ENCODE measurements at places on chromosomes 4 and X.

GRCh38 chrX:97806946-97807345, 923.2 kb downstream of the RPA4 start:
- DNase-seq = no peak

DNA sequence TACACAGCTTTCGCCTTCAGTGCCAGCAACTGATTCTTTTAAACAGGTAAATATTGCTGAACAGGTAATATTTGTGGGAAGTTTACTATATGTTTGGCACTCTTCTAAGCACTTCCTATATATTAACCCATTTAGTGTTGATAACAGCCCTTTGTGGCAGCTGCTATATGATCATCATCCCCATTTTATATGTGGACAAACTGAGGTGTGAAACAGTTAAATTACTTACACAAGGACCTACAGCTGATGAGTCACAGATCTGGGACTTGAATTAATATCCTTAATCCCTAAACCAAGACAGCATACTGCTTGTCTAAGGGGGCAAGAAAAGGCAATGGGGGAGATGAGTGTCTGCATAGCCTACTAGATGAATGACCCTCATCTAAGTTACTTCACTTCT, 2.9 kb downstream of the SMIM20 start:
- no peak for DNase-seq

- DNase-seq = no peak
Measured at GRCh38 chr4:1770791-1771231, 22.3 kb upstream of the FGFR3 start.

DNA sequence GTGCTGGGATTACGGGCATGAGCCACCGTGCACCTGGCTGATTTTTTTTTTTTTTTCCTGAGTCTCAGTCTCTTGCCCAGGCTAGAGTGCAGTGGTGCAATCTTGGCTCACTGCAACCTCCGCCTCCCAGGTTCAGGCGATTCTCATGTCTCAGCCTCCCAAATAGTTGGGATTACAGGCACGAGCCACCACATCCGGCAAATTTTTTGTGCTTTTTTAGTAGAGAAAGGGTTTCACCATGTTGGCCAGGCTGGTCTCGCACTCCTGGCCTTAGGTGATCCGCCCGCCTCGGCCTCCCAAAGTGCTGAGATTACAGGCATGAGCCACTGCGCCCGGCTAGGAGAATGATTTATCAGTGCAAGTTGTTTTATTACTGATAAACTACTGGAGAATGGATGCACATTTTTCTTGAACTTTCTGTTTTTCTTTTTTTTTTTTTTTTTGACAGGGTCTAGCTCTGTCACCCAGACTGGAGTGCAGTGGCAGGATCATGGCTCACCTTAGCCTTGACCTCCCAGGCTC, 39.7 kb upstream of the DHRSX start:
- DNase-seq = no peak

- no peak for DNase-seq
Measured at GRCh38 chr4:144547678-144548298, 98.2 kb upstream of the HHIP start.

GRCh38 chrX:41047878-41048534, 37.2 kb upstream of the USP9X start:
- no peak for DNase-seq

- DNase-seq = peak; percentile 55
Measured at GRCh38 chrX:129781134-129781672, 1.5 kb downstream of the SASH3 start.

GRCh38 chr4:41658163-41658562, 90.4 kb downstream of the PHOX2B start:
- DNase-seq = no peak

DNA sequence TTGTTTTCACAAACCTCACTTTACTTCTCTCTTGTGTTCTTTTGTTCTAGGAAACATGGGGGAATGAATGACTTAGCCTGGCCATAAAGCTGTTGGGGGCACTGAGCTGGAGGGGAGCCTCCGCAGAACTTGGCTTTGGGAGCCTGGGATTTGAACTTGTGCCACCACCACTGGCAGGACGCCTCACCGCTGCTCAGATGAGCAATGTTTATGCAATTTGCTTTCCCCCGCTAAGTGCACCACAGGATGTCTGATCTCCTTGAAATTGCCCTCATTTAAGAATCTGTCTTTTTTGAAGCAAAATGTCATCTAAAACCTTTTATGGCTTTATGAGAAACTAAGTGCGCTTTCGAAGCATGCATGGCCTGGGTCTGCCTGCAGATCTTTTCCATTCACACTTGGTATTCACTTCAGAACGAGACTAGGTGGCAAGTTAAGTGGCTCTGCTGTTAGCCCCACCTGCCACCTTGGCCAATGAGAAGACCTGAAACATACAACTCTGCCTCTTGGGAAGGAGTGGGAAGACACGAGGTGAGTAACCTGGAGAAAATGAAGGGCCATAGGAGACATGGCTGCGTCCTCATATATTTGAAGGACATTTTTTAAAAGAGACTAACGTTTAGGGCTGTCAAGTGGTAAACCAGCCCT, 119.3 kb downstream of the LDB2 start:
- no peak for DNase-seq

DNA sequence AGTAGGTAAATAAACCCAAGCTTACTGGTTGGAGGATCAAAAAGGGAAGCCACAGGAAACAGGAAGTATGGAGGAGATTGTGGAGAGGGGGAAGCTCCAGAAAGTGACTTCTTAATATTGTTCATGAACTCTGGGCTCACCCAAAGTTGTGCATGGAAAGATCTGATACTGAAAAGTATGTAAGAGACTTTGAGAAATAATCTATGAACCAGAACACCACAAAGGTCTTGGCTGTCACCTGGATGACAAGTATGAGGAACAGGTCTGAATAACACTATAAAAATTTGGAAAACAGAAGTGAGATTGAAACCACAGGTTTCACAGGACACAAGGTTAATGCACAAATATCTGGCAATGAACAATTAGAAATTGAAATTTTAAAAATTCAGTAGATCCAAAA, 567.4 kb downstream of the INPP4B start:
- DNase-seq = no peak

DNA sequence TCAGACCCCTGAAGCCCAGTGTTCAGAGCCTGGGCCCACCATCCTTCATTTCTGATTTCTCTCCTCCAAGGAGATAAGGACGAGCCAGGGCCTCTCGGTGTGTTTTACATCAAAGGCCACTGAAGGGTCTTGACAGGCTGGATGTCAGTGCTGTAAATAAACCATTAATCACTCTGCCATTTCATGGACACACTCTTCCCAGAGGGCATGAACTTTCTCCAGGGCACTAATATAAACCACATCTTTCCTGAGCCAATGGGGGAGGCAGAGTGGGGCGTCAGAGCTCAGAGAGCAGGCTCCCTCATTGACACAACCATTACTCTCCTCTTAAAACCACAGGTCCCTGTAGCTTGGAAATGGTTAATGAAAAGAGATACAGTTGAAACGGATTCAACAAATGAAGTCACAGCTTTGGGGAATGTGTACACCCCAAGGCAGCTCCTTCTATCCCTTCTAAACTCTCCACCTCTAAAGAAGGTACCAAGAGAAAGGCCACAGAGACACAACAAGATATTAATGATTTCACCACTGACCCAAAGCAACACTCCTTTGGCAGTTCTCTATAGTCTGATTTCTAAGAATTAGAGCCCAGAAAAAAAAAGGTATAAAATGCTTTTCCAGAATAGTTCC, 200.6 kb downstream of the CHIC2 start:
- no peak for DNase-seq

- DNase-seq = no peak
Measured at GRCh38 chr4:48668254-48669017, 111.6 kb downstream of the FRYL start.

- no peak for DNase-seq
Measured at GRCh38 chrX:19178402-19178801, 56.1 kb upstream of the ADGRG2 start.

- no peak for DNase-seq
Measured at GRCh38 chr4:133324491-133324890, 175.4 kb downstream of the PCDH10 start.

- DNase-seq = no peak
Measured at GRCh38 chr4:58566260-58566659, 1456.1 kb upstream of the IGFBP7 start.

GRCh38 chr4:7738458-7739076, 201.1 kb downstream of the AFAP1 start:
- no peak for DNase-seq

Measured in activated CD8-positive, alpha-beta memory T cell treated with anti-CD3 and anti-CD28 coated beads for 4 hours (primary cell).